ENCODE measurements at places on chromosomes 13 and 19.
A peak's percentile ranks its signal among the peaks of the same experiment; 100 is the strongest.

DNA sequence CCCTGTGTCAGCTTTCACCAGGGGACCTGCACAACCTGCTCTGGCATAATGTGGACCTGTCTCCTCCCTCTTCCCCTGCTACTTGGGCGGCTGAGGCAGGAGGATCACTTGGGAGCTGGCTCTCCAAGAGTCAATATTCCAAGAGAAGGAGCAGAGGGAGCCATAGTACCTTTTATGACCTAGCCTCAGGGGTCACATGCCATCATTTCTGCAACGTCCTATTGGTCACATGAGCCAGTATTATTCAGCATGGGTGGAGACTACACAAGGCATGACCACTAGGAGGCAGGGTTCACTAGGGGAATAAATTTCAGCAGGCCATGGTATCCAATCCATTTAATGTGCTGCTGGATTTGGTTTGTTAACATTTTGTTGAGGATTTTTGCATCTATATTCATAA is 12.0 kb upstream of the SHFL start:
- no peak for DNase-seq

GRCh38 chr19:35828692-35829301 is 16.2 kb upstream of the PRODH2 start:
- DNase-seq = no peak

GRCh38 chr19:4581666-4582553 is 22.4 kb upstream of the SEMA6B start:
- DNase-seq = no peak

DNA sequence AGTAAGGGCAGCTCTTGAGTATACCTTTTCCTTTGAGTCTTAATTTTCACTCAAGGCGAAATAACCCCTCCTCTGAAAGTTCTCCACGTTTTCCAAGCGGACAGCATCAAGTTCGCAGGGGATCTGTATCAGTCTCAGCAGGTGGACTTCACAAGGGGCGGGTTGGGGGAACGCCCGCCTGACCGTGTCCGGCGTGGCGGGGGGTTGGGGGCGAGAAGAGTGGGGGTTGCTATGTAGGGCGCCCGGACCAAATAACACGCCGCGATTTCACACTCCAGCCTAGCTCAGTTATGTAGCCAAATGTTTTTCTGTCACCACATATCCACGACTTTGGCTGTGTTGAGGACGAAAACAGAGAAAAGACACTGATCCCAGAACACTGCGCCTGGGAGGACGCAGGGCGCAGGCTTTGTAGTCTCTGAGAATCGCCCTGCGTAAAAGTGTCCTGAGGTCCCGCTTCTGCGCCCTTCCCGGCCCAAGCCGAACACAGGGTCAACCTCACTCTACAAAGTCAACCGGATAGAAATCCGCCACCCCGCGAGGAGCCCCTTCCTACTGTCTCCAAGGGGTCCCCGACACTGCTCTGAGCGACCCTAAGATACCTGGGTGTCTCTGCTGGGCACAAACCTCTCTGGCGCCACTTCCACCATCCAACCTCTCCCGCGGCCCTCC is 524 bp downstream of the RUBCNL start:
- no peak for DNase-seq

DNA sequence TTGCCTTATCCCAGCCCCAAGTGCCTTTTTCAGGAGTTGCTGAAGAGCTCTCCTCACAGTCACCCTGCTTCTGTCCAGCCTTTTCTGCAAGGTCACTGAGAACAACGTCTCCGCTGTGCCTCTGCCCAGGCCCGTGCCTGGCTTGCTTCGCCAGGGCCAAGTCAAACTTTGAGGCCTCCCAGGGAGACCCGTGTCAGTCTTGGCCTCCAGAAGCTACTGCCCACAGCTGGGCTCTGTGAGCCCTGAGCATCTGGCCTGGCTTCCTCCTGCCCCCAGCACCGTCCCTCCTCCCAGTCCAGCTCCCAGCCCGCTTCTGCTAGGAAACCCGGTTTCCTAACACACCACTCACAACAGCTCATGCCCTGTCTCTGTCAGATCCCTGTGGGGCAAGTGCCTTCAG is 165.9 kb downstream of the TEX29 start:
- DNase-seq = no peak

DNA sequence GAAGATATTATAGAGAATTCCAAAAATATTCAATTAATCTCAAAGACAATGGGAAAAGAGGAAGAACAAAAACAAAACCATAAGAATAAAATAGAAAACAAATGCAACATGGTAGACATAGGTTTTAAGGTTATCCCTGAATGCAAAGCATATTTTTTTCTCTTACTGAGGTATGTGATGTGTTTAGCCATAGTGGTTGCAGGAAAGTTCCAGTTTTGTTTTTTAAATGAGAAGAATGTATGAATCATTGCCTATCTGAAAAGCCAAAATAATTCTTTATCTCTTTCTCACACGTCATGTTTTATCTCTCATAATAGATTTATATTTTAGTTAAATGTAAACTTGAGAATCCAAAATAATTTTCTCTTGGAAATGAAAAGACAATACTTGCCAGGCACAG is 2591.7 kb upstream of the PCDH20 start:
- no peak for DNase-seq

DNA sequence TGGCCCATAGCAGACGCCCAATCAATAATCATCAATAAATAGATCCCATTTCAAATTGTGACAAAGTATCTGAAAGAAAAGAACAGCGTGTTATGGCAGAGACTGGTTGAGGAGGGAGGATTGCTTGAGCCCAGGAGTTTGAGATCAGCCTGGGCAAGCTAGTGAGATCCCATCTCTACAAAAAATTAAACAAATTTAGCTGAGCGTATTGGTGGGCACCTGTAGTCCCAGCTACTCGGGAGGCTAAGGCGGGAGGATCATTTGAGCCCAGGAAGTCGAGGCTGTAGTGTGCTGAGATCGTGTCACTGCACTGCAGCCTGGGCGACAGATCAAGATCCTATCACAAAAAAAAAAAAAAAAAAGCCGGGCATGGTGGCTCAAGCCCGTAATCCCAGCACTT is 6.4 kb upstream of the GNA11 start:
- no peak for DNase-seq

- no peak for DNase-seq
Observed at GRCh38 chr13:92150606-92151005, 752.2 kb downstream of the GPC5 start.

DNA sequence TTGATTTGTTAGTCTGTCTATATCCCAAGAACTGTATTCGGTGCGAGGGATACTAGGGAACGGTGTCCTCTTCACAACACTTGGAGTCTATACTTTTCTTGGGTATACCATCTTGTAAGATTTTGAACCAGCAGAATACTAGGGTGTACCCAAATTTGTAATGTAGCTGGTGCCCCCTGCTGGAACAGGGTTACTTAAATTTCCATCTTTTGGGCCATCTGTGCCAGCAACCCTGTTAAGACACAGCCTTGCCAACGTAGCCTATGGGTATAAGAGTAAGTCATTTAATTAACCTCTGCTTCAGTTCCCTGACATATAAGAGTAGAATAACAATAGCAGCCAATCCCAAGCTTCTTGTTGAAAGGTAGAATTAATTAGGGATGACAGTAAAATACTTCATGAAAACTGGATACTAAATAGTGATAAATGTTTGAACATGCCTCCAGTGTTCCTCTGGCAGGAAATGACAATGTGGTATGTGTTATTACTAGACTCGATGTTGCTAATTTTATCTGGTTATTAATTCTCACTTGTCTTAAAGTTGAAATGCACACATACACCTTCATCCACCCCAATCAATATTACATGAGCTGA is 607.6 kb downstream of the FGF9 start:
- DNase-seq = peak; percentile 0

DNA sequence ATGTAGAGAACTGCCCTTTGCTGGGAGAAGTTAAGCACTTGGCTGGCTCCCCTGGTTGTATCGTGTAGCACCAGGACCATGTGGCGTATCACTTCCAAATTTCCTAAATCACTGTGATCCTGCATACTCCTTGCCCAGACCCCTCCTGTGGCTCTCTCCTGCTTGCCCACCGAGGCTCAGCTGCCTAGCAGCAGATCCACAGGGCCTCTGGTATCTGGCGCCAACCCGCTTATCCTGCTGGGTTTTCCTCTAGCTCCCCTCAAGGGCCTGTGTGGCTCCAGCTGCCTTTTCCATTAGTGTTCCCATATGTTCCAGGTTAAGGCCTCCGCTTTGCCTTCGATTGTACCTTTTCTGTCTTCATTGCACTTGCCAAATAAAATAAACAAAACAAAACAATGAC is 16.5 kb downstream of the LRCH1 start:
- DNase-seq = no peak

- DNase-seq = peak; percentile 41
Observed at GRCh38 chr19:56333506-56333905, 18.9 kb upstream of the ZSCAN5A start.

GRCh38 chr13:22735011-22735995 is 445.5 kb upstream of the SGCG start:
- no peak for DNase-seq

DNA sequence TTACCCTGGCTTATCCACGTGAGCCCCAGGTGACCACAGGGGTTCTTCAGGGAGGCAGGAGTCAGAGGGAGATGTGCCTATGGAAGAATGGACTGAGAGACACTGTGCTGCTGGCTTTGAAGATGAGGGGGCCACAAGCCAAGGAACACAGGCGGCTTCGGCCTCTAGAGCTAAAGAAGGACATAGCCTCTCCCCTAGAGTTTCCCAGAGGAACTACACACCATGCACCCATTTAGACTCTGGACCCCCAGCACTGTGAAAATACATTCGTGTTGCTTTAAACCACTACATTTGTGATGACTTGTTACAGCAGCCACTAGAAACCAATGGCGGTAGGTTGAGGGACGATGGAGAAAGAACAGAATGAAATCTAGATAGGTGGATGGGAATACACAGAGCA is 13.7 kb upstream of the ATF5 start:
- DNase-seq = no peak

DNA sequence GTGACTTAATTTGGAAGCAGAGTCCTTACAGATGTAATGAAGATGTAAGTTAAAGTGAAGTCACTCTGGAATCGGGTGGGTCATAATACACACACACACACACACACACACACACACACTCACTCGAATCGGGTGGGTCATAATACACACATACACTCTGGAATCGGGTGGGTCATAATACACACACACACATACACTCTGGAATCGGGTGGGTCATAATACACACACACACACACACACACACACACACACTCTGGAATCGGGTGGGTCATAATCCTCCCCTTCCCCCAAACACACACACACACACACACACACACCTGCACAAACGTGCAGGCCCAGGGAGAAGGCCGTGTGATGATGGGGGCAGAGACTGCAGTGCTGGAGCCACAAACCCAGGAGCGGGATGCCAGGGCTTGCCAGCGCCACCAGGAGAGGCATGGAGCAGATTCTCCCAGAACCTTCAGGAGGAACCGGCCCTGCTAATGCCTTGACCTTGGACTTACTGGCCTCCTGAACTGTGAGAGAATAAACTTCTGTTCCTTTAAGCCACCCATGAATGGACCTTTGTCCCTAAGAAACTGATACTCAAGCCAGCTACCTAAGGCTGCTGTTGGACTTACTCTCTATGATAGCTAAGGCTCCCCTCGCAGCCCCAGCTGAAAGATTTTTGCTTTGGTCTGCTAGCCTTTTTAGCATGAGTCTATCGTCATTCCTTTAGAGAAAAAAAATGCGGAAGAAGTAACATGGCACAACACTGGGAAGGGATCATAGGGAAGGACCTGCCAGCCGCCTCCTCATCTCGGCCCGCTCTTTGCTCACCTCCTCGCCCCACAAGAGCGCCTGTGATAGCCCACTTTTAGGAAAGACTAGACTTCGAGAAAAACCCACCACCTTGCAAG is 136.2 kb upstream of the RNF113B start:
- DNase-seq = no peak

DNA sequence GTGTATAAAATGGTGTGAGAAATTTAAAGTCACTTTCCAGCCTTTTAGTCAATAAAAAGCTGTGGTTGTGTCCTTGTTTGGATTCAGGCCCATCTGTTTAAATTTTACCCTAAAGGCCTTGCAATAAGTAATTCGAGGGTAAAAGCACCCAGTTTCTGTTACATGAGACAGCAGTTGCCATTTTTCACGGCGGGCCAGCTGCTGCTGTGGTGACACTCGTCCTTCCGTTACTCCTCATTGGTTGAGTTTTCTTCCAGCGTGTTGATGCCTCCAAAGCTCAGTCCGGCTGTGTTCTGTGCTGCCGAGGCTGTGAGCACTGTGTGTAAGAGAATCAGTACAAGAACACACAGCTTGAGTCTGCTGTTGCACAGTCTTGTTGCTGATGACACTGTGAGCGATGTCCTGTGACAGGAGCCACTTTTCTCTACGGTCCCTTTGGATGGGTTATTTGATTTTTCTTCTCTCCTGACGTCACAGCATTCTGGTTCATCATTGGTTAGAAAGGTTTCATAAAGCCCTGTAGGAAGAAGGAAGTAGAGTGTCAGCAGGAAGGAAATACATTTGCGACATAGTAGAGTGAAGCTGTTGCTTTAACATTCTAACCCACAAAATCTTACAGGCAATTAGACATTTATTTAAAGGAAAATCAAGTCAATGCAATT is 602.5 kb upstream of the ARGLU1 start:
- DNase-seq = no peak

GRCh38 chr19:40921005-40921897 is 39.2 kb upstream of the CYP2A7 start:
- DNase-seq = peak; percentile 73

GRCh38 chr13:101291206-101291605 is 125.1 kb downstream of the NALCN start:
- DNase-seq = no peak

DNA sequence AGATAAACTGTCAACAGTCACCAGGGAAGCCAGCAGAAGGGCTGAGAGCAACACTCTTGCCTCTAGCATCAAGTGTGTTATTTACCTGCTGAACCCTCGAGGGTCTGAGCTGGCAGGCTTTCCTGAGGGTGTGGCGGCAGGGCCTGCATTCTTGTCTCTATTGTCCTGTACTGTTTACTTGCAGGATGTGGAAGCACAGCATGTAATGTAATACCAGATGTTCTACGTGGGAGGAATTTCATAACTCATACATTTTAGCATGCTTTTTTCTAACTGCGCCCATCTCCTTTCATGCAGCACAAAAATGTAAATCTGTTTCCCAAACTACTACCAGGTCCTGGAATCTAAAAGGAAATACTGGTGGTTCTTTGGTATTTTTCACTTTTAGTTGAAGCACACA is 153.1 kb downstream of the RGCC start:
- peak; percentile 50 for DNase-seq

All from NCI-H2029 treated with DMSO at 0.1 percent for 48 hours (cell line).